T1000 (cell line): ENCODE measurements at places on chromosomes 13 and 19.

DNA sequence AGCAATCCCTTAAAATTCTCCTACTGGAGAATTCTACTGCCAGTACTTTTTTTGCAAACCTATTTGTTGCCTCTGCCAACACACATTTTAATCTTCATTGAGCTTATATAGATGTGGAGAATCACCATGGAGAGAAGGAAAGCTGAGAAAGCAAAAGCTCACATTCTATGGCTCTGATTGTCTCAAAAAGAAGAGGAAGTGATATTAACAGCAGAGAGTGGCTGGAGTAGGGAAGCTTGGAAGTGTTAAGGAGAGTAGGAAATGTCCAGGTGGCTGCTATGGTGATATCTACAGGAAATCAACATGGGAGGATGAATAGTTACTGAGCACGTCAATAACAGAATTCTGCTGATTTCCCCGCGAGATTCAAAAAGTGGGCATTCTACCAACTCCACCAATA, 78.8 kb upstream of the TDRD3 start:
- no peak for DNase-seq

DNA sequence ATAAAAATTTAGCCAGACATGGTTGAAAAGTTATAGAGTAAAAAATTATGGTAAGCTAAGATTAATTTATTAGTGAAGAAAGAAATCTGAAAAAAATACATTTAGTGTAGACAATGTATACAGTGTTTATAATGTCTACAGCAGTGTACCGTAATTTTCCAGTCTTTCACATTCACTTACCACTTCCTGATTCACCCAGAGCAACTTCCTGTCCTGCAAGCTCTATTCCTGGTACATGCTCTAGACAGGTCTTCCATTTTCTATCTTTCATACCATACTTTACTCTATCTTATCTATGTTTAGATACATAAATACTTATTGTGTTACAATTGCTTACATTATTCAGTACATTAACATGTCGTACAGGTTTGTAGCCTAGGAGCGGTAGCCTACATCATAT, 1387.8 kb upstream of the ATXN8OS start:
- DNase-seq = no peak

DNA sequence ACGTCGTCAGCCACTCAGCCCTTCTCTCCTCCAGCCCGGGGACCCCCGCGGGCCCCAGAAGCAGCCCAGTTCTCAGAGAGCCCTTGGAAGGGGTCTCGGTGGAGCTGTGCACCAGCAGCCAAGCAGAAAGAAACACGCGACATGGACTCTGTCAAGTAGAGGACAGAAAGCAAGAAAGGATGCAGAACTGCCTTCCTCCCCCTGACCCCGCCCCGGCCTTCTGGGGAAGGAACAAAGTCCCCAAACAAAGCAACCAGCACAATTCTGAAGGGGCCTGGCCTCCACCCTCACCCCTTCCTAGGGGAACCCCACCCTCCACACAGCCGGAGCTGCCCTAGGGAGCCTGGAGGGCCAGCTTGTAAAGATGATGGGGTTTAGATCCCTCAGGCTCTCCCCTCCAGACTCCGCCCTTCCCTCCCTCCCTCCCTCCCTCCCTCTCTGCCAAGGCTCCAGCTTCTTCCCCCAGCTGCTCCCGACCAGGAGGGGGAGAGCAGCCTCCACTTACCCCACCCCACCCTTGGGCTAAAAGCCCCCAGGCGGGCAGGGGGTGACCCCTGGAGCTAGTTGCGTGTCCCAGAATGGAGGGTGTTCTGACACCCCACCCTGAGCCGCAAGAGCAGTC, 7.8 kb downstream of the LYL1 start:
- no peak for DNase-seq

DNA sequence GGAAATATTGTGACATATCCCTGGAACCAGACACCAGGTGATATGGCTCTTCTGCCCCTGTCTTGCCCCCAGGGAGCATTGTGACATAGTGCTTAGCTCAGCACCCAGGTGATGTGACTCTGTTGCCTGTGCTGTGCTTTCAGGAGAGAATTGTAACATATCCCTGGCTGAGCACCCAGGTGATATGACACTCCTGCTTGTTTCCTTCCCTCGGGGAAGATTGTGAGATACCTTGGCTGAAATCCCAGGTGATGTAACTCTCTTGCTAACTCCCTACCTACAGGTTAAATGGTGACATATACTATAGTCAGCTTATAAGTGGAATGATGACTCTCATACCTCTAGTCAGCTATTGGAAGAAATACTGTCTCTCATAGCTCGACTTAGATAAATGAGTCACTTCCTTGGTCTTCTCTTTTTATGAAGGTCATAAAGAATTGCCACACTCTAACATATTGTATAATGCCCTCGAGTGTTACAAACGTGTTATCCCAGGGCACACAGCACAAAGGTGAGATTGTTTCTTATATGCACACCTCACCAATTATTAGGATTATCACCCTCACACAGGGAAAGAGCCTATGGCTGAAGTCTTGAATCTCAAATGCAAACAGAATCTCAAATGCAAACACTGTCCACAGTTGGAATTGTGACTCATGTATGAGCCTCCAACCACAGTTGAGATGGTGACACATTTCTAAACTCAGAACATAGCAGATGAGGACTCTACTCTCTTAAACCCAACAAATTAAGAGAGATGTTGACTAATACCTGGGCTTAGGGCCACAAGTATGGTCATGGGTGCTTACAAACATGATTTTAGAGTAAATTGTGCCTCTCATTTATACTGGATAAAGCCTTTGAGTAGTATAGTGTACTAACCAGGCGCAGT, 32.7 kb upstream of the ZNF254 start:
- DNase-seq = peak; percentile 49

GRCh38 chr19:29189033-29189360, 24.0 kb downstream of the UQCRFS1 start:
- DNase-seq = no peak

DNA sequence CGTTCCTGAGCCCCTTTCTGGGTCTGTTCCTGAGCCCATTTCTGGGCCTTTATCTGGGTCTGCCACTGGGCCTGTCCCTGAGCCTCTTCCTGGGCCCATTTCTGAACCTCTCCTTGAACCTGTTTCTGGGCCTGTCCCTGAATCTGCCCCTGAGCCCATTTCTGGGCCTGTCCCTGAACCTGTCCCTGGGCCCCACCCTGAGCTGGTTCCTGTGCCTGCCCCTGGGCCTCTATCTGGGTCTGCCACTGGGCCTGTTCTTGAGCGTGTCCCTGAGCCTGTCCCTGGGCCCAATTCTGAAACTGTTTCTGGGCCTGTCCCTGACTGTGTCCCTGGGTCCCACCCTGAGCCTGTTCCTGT, 40.4 kb upstream of the GRTP1 start:
- DNase-seq = no peak

- DNase-seq = no peak
Observed at GRCh38 chr13:76397413-76397812, 488.8 kb downstream of the KCTD12 start.

DNA sequence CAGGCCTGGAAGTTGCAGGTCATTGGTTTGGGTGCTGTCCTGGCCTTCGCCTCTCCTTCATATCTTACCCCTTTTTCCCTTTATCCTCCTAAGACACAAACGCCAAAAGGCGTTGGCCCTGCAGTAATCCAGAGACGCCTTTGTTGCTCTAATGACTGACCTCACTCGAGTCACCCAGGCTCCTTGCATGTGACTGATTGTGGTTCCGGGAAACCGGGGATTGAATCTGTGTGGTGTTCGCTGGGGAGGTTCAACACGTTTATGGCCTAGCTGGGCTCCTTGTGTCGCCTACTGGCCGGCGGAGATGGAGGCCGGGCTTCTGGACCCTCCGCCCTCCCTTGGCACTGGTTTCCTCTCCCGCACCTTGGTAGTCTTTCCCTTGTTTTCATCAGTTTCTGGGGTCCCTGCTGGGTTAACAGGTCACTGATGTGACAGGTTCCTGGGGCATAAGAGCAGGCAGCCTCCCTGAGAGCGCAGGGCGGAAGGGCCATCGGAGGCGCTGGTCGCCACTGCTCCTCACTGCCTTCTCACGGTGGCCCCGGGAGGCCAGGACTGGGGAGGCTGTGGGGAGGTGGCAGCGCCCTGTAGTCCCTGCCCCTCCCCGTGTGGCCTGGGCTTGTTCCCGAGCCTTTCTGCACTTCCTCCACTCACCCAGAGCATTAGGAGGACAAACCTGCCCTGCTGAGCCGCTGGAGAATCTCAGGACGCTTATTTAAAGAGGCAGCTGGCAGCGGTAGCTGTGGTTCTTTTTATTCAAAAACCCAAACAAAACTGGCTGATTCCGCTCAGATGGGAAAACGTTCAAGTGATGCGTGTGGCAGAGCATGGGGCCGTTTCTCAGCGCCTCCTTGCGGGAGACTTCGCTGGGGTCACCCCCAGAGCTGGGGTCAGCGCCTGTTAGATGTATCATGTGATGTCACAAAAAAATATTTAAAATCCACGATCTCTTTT, 18.1 kb upstream of the NDUFS7 start:
- no peak for DNase-seq

GRCh38 chr13:92974905-92975429, 251.6 kb upstream of the GPC6 start:
- DNase-seq = no peak
